ENCODE measurements at places on chromosomes 3 and 15.
A peak's percentile ranks its signal among the peaks of the same experiment; 100 is the strongest.

GRCh38 chr3:174541708-174542315 lies 317.3 kb upstream of the NAALADL2 start:
- no peak for DNase-seq

DNA sequence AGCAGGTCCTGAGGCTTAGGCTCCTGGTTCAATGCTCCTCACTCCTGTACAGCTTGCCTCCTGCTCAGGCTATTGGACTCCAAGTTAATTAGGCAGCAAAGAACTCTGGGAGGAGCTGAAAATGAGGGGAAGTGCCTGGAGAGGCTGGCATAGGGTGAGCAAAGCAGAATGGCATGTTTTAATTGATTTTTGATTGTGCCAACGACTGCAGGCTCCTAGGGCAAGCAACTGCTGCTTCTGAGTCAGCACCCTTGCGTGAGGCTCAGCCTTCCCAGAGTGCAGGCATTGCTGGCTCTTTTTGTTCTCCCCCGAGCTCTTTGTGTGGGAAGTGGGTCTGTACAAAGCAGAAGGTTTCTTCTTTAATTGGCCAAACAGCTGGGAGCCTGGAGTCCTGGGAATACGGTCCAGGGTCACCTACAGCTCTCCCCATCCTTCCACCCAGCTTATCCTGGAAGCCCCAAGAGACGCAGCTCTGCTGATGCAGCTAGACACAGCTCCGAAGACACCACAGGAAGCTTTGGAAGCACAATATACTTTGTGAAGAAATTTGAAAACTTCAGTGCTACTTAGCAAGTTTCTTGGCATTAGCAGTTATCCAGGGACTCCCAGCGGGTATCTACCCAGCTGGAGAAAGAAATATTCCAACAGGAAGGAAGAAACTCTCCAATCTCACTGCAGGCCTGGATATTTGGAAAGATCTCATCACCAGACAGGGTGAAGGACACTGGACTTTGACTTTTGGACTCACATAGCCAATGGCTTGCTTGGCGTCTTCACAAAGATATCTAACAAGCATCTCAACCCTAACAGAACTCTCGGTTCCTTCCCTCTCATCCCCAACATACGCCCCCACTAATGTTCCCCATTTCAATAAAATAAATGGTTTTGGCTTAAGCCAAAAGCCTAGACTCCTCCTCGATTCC lies 76.8 kb downstream of the BDH1 start:
- no peak for DNase-seq

- DNase-seq = no peak
Measured at GRCh38 chr15:78943692-78944091, 1.2 kb downstream of the CTSH start.

DNA sequence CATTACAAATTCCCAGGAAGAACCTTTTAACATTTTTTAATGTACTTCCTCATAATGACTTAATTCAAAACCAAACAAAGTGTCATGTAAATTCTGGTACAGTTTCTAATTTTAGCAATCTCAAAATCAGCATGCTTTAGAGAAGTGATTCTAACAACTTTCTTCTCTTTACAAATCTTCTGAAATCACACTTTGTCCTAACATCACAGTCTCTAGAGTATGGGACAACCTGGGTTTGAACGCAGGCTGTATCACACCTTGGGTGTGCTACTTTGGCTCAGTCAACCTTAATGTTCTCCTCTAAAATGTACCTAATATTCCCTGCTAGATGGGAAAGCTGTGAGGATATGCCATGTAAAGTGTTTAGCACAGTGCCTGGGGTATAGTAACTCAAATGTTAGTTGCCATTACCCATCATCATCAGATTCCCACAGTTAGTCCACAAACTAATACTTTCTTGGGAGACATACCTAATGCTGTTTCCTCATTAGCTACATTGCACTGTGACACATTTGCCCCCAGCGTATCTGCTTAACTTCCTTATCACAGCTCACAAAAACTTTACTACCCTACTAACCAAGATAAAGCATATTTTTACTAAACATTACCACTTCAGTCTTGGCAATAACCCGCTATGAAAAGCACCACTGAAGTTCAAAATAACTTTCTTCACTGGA lies 3.1 kb downstream of the TSPAN3 start:
- DNase-seq = peak; percentile 20

All from GM06990 (cell line).